ENCODE measurements at places on chromosomes 11 and 22.
A peak's percentile ranks its signal among the peaks of the same experiment; 100 is the strongest.

DNA sequence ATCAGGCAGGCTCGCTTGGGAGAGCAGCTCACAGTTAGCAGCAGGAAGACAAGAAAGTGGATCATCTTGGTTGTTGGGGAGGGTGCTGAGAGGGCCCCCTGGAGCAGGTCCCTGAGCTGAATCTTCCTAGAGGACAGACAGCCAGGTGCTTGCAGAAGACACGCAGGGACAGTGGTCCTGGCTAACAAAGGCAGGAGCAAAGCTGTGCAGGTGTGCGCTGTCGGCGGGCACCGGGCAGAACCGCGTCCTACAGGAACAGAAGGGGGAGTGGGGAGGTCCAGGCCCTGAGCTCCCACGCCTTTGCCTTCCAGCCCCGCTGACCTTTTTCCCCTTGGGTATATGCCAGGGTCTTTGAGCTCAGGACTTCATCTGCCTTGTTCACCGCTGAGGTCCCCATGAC is 30.1 kb upstream of the PARVB start:
- no peak for DNase-seq

DNA sequence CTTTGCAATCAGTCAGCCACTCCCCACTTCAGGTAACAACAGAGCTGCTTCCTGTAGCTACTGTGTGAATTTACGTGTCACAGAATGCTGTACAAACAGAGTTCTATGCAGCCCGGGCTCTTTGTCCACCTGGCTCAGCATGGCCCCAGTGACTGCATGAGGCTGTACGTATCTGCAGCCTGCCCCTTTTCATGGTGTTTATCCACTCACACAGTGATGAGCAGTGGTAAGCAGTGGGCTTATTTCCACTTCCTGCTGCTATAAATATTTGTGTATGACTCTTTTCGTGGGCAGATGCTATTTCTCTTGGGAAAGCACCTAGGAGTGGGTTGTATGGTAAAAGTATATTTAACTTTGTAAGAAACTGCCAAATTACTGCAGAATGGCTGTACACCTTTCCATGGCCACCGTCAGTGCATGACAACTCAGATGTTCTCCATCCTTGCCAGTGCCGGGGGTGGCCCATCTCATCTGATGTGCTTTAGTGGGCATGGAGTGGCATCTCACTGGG is 43.3 kb downstream of the MYEOV start:
- DNase-seq = peak; percentile 52

DNA sequence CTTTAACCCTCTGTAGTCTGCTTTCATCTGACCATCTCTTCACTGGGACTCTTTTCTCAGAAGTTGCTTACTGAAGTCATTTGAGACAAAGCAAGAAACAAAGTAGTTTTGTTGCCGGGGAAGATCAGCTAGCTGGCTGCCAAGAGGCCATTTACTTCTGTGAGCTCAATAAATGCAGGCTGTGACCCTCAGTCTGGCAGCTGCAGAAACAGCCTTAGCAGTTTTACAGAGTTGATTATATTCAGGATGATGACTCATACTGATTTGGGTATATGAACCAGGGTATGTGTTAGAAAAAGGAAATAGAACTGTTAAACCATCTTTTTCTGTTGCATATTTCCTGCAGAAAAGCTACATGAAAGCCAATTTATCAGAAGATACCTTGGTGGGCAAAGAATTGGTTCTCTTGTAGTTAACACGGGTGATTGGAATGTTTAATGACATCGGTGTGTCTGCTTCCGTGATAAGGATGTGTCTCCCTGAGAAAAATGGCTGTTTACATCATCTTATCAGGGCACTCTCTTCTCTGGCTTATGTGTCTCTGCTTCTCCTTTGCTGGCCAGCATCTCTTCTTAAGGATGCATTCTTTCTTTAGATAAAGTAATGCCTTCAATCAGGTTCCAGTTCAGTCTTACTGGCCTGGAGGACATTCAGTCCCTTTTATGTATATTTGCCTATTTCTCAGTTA is 18.5 kb downstream of the FIBIN start:
- DNase-seq = no peak

- no peak for DNase-seq
These were observed 6.5 kb downstream of the LMO1 start for GRCh38 chr11:8257003-8257664.

- DNase-seq = no peak
These were observed 23.9 kb upstream of the PANX2 start for GRCh38 chr22:50146439-50147238.

GRCh38 chr11:103325686-103326069 is 216.5 kb downstream of the DYNC2H1 start:
- no peak for DNase-seq
